NCI-H524 (cell line): ENCODE measurements at places on chromosomes 7 and 10.

DNA sequence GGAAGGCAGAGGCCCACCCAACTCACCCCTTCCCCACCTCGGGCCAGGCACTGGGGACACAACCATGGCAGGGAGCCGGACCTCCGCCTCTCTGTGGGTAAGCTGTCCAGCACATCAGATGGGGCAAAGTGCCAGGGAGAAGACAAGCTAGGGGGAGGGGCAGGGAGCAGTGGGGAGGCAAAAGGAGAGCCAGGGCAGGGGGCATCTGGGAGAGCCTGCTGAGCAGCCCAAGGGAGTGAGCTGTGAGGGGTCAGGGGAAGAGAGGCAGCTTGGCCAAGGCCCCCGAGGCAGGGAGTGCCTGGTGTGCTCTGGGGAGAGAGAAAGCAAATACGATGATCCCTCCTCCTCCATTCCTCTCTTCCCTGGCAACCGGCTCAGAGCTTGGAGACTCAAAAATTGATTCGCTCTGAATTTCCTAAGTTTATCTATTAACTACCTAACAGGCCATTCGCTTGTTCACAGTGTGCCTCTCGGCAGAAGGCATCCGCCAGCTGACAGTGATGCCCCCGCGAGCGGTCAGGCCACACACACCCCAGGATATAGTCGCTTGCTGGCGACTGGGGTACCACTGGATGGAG, 4.5 kb downstream of the CAMK2B start:
- DNase-seq, result no peak

- DNase-seq, result no peak
Observed at GRCh38 chr10:34553747-34554146, 261.3 kb downstream of the PARD3 start.

GRCh38 chr7:101972627-101973026, 155.2 kb downstream of the CUX1 start:
- no peak for DNase-seq

DNA sequence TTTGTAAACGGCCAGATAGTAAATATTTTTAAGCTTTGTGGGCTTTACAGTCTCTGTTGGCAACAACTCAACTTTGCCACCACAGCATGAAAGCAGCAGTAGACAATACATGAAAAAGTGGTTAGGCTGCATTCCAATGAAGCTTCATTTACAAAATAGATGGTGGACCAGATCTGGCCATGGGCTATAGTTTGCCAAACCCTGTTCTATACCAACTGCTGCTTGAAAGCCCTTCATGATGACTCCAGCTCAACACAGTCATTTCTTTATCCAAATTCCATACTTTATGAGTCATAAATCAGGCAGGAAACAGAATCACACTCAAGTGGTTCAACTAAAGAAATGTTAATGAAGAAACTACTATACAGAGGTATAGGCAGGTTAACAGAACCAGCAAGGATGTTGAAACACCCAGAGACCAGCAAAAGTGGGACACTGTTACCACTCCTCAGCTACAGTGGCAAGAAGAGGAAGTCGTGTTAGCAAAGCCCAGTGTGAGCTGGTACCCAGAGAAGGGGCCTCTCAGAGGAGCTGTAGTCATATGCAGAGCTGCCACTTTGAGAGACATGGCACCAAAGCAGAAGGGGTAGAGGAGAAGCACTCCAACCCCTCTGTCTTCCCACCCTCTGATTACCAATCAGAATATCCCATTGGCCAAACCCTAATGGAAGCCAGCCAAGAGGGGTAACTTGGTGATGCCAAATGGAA, 72.5 kb downstream of the PRLHR start:
- DNase-seq, result no peak

DNA sequence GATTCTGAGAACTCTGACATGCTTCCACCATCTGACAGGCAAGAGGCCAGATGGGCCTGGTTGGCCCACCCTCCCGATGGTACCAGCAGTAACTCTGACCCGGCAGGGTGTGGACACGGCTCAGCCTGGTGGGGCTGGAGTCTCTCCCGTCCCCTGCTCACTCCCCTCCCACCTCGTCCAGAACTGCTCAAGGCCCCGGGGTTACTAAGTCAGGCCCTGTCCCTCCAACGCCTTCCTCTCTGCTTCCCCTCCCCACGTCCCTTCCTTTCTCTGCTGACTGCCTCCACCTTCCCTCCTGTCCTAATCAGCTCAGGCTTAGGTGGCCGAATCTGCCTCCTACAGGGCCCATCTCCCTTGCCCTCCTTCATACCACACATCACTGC, 12.5 kb downstream of the CALML5 start:
- no peak for DNase-seq

DNA sequence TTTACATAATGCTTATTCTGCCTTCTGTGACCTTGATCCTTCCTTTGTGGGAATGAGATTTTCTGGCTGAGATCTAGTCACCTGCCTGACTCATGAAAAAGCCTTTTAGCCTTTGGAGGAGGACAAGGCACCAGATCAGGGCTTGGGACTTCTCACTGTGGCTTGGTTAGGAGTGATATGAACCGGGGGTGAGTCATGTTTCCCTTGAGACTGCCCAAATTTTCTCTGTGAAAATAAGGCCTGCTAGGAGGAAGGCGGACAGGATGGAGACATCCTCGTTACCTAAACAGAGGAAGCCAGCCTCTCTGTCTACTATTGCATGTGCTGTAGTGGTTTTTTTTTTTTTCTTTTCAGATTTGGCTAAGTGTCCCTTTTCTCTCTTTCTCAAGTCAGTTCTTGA, 57.8 kb downstream of the EVX1 start:
- no peak for DNase-seq
